SK-MEL-5 (cell line): ENCODE measurements at places on chromosomes 11 and 22. TPM values are rescaled to one million over a fixed set of nuclear protein-coding genes. Genes with fewer than 3 reads are reported as not detected.

DNA sequence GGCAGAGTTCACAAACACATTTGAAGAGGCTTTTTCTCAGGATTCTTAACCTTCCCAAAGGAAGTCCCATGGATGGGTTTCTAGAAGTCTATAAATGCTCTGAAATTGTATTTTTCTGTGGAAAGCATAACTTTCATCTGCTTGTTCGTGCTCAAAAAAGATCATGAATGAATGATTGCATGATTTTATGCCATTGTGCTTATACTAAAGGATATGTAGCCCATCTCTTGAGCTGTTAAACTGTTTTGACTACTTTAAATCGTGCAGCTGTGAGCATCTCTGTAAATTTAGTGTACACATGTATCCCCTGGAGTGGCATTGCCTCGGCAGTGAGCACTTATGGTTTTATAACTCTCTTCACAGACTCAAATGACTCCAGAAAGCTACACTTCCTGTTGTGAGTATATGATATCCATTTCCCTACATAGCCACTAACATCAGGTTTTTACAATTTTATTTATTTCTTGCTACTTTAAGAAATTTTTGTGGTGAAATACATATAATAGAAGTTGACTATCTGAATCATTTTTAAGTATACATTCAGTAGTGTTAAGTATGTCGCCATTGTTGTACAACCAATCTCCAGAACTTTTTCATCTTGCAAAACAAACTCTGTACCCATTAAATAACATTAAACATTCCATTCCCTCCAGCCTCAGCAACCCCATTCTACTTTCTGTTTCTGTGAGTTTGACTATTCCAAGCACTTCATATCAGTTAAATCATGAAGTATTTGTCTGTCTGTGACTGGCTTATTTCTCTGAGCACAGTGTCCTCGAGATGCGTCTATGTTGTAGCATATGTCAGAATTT, 8.0 kb downstream of the NEAT1 start:
- peak; percentile 65 for DNase-seq

DNA sequence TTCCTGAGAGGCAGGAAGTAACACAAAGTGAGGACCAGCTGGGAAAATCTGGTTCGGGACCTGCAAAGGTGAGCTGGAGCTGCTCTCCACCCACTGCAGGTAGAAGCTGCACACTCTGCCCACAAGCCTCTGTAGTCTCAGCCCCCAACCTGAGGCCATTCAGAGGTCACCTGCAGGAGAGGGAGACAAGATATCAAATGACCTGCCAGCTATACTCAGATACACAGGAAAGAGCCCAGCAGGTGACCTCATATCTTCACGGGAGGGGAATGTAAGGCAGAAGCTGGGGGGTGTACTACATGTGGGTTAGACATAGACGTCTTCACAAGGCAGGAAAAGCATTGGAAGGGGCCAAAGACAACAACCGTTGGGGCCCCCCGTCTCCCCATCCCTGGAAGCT, 86.1 kb downstream of the APIP start:
- DNase-seq: no peak

DNA sequence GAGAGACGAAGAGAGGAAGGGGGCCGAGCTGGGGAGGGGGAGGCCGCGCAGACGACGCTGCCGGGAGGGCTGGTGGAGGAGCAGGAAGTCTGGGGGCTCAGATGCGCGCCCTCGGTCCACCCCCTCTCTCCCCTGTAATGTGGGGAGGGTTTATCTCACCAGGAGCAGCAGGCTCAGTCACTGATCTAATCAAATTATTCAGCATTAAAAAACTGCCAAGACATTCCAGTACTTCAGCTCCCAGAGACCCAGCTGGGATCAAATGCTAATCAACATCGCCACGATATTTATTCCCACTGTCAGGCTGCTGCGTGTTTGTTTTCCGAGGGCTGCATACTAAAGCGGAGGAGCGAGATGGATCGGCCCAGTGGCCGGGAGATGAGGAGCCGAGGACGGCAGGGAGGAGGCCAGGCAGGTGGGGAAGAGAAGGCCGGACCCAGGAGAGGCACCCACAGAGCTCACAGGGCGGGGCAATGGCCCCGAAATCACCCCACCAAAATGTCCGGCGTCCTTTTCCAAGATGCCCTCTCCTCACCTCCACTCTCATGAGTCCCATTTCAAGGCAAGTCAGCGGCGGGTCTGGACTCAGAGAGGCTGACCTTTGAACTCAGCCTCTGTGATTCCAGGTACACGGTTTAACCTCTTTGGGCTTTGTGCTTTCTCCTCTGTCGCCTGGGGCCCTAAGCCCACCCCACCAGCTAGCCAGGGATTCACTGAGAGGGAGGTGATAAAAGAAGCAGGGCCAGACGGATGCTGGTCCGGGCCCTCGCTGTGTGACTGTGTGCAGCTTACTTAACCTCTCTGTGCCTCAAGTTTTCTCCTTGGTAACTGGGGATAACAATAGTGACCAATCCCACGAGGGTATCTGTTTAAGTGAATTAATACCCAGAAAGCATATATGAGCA, 502.1 kb downstream of the MN1 start:
- no peak for DNase-seq

DNA sequence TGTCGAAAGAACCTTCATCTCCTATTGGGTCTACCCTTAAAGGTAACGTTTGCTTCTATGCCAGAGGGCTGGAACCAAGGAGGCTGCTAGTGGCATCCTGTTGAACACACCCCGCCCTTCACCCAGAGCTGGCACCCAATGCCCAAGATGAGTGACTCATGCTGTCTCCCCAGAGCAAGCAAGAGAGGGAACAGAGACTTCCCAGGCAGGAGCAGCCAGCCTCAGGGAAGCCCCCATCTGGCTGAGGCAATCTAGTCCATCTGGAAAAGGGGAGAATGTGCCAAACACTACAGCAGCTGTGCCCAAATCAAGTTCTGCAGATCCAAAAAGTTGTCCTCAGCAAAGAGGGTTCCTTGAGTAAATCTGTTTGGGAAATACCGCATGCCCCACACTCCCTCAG, 91.9 kb upstream of the TP53I11 start:
- DNase-seq: no peak

Gene KCNE3
- not detected in 2 replicates for total RNA-seq

Gene BRSK2
- total RNA-seq: 4.5 and 8.2 TPM in 2 replicates

GRCh38 chr11:123559523-123559955, 94.9 kb downstream of the SCN3B start:
- DNase-seq: no peak

DNA sequence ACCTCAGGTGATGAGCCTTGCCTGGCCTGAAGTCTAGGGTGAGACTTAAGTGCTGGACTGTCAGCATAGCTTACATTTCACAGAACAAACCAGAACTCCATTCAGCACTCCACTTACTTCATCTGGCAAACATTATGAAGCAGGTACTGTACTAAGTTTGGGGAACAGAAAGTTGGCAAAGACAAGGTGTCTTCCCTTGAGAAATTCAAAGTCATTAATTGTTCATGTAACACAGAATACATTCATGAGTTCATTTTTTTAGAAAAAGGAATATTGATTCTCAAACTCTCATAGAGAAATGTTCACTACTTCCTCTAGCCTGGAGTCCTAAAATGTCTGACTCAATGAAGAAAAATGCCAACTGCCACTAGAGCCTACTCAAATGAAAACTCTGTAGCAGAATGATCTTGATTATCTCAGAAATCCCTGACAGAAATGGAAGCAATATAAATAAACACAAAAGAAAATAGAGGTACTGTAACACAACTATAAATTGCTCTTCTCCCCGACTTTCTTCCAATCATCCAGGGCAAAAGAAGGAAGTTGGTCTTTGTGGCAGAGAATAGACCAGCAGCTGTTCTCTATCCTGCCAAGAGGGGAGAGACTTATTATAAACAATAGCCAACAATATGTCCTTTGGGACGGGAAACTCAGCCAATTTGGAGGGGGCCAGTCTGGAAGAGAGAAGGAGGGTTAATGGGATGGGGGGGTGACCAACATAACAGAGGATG, 129.2 kb upstream of the MTMR2 start:
- DNase-seq: no peak

Gene H19
- total RNA-seq: 8.8 and 11.1 TPM in 2 replicates

DNA sequence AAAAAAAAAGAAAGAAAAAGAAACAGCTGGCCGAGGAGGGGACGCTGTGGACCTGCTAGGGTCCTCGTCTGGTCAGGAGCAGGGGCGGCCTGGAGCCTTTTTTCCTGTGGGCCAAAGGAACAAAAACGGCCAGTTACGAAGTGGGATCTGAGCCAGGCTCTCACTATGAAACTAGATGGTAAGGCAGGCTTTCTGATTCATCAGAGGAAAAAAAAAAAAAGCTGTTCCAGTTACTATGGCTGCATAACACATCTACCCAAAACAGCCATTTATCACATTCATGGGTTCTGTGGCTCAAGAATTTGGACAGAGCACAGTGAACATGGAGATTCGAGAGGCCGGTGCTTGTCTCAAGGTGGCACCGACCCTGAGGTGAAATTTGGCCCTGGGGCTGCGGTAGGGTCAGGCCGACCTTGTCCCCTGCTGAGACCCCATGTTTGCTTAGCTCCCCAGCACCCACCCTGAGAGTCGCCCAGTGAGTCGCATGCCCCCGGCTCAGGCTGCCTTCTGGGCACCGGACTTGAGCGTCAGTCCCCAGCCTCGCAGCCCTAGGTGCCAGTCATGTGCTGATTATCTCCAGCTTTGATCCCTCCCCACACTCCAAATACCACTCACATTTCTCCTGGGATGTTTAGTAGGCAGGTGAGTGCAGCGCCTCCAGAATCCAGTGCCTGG, 34.2 kb downstream of the MRGPRD start:
- DNase-seq: no peak

Gene CARD10
- total RNA-seq: 2.0 and 3.1 TPM in 2 replicates

Gene MPPED2
- 2.6 and 3.7 TPM in 2 replicates for total RNA-seq

DNA sequence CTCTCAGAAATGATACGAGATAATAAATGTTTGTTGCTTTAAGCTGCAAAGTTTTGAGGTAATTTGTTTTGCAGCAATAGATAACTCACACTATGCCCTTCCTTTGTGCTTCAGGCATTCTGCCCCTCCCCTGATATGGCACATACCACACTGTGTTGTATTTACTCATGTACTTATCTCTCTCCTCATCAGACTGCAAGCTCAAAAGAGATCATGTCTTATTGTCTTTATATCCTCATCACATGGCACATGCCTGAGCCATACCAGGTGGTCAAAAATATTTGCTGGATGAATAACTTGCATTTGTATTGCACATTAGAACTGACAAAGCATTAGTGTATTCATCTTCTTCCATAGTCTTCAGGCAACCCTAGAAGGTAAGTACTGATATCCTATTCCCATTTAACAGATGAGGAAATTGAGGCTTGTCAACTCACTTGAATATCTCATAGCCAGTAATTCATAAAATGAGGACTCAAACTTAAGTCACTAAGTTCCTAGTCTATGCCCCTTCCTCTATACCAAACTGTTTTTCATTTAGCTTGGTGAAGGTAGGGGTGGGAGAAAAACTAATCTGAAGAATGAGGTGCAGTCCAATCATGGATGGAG, 83.9 kb upstream of the EED start:
- no peak for DNase-seq

Gene C11orf91
- 0.29 TPM in 1 of 2 replicates, not detected in the other for total RNA-seq
